Stimulated activated CD8-positive, alpha-beta memory T cell treated with anti-CD3 and anti-CD28 coated beads, Interleukin-7, amount 100 ng/mL, for 24 hours (primary cell): ENCODE measurements at places on chromosomes 12 and 14.

- no peak for DNase-seq
Measured at GRCh38 chr14:101400830-101401229, 160.5 kb upstream of the DIO3 start.

DNA sequence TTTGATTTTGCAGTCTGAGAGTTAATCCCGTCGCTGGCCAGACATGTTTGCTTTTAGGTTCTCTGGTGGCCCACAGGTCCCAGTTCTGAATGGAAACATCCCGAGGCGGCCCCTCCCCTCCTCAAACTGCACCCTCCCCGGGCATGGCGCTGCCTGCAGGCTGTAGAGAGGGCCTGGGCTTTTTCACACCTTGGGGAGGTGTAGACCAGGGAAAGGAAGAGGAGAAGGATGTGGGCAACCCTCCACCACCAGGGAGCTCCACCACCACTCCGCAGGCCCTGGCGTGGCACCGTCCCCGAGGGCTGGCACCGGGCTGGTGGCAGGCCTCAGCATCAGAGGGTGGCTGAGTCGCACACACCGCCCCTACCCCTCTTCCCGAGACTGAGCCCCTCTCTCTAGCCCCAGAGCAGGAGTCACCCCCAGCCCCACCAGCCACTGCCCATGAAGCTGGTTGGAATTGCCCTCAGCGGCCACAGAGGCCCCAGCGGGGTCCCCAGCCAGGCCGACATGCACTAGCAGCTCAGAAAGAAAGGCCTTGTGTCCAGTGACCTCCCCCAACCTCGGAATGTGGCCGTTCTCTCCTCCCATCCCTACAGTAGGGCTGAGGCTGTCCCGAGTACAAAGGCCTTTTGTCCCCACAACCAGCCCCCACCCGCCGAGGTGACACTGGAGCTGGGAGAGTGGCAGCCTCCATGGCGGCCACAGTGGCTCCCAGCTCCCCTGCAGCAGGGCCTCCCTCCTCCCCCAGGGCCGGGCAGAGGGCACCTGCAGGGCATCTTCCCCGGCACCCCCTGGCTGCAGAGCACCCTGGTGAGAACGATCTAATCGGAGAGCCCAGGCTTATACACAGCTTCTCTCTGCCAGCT is 23.5 kb upstream of the INF2 start:
- no peak for DNase-seq

DNA sequence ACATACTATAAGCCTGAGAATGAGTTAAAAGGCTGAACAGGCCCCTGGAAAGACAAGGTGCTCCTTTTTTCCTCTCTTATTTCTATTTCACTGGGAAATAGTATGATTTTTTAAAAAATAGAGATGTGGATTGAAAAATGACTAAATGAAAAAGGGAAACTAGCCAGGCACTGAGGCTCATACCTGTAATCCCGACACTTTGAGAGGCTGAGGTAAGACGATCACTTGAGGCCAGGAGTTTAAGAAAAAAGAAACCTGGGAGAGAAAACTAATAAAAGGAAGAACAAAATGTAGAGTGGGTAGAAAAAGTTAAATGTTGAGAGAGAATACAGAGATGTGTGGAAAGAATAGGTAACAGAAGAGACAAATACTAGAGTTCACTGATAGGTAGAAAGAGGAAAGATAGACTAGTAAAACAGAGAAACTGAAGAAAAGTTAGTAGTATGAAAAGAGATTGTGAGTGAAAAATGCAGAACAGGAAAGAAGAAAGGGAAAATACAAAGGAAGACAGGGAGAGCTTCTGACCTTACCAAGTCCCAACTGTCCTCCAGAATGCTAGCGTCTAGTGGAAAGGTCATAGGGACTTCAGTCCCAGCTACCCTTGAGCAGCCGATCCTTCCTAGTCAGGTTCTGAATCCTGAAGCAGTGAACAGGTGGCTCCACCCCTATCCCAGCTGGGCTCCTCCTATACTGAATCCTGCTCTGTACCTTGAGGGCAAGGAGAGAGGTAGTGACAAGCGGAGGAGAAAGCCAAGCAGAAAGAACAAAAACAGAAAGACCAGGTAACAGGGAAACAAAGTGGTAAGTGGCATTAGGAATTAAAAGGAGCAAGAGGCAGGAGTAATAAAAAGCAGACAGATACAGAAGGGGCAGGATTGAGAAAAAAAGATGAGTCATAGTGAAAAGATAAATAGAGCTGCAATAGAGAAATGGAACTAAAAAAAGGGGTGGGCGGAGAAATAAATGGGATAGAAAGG is 7.3 kb downstream of the TMEM116 start:
- DNase-seq = no peak

DNA sequence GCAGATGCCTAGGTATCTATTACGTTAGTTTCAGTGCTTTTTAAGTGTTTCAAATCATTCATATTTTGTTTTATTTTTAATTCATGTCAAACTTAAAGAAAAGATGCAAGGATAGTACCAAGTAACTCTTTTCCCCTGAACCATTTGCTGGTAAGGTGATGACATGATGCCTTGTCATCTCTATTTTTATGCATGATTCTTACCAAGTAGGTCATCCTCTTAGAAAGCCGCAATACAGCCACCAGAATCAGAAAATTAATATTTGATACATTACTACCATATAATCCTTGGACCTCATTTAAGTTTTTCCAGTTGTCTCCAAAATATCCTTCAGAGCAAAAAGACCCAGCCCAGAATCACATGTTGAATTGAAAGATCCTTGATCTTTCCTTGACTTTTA is 22.3 kb downstream of the ATP5MC2 start:
- DNase-seq = no peak

- DNase-seq = no peak
Measured at GRCh38 chr12:108438667-108439066, 76.4 kb upstream of the FICD start.

DNA sequence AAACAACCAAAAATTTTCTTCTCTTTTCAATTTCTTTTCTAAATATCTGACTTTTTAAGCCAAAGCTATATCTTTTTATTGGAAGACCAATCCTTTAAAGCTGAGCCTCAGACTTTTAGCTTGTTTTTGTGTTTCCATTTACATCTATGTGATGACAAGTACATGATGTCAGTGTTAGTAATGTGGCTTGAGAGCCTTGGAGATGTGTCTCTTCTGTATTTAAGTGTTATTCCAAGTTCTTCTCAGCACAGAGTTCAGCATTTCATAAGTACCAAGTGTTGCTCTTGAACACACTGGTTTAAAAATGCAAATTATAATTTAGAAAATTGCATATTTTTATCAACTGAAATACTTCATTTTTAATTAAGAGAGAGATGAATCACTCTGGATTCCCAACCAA is 948.9 kb upstream of the FLRT2 start:
- DNase-seq = no peak

DNA sequence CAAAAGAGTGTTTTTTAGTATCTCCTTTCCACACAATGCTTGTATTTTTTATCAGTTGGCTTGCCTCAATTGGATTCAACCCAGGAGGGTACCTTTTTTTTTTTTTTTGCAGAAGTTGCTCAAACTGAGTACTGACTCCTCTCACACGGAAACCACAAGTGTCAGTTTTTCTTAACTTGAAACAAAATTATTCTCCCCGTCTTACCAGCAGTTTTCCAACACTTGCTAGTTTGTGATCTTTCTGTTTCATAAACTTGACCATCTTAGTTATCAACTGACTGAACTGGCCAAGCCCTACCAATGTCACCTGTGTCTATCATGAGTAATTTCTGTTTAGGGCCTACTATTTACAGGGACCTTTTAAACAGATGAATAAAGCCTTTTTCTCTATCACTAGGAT is 34.1 kb upstream of the ITPR2 start:
- DNase-seq = no peak

- DNase-seq = no peak
Measured at GRCh38 chr14:68307790-68308168, 485.1 kb downstream of the ZFP36L1 start.

DNA sequence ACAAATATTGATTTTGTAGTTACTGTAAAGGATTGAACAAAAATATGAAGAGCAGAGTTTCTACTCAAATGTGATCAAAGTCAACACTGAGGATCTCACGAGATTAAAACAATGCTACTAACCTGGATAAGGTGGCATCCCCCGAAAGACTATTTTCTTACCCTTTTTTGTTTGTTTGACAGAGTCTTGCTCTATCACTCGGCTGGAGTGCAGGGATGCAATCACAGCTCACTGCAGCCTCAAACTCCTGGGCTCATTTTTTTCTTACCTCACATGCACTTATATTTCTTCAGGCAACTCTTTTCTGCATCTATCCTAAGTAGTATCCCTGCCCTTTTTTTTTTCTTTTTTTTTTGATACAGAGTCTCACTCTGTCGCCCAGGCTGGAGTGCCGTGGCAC is 109.2 kb downstream of the VEZT start:
- no peak for DNase-seq

- DNase-seq = no peak
Measured at GRCh38 chr14:49594347-49595091, 4.2 kb upstream of the LRR1 start.

DNA sequence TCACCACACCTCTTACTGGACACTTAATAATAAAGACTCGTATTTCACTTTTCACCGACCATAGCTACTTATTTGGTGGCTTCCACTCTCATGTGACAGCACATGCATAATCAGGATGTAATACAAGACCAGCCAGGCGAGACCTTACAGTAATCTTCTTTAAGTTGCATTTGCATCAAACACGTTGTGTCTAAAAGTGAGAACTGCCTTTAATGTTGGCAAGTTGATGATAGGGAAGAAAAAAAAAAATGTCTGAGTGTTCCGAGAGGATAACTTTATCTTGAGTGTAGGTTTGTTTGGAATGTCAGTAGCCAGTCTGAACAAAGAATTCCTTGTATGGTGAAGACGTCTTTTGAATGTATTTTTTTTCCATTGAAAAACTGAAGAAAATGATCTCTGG is 440.4 kb downstream of the ADAMTS20 start:
- DNase-seq = no peak

- no peak for DNase-seq
Measured at GRCh38 chr12:89632778-89633177, 75.9 kb downstream of the ATP2B1 start.

DNA sequence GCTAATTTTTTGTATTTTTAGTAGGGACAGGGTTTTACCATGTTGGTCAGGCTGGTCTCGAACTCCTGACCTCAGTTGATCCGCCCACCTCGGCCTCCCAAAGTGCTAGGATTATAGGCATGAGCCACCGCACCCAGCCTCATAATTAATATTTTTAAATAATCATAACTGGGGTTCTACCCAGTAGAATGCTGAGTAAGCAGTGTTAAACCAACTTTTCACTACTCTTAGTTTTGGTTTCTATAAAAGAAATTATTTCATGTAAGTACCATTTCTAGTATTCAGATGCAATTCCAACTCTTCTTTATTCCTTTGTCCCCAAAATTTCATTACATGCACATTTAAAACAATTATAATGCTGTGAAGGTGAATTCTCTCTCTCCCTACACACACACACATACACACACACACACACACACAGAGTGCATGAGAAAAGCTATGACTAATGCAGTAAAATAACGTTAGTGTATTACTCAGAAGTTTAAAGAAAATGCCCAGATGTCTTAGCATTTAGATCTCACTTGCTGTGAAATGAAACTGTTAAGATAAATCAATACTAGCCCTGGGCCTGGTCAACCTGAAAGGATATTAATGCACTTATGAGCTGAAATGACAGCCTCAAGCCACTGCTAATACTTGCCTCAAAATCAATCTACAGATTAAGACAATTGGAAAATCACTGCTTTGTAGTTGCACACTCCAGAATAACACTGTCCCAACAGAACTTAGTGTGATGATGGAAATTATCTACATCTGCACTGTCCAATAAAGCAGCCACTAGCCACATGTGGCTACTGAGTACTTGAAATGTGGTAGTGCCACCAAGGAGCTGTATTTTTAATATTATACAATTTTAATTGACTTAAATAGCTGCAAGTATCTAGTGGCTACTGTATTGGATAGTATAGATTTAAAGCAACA is 36.0 kb downstream of the PTPN21 start:
- no peak for DNase-seq

DNA sequence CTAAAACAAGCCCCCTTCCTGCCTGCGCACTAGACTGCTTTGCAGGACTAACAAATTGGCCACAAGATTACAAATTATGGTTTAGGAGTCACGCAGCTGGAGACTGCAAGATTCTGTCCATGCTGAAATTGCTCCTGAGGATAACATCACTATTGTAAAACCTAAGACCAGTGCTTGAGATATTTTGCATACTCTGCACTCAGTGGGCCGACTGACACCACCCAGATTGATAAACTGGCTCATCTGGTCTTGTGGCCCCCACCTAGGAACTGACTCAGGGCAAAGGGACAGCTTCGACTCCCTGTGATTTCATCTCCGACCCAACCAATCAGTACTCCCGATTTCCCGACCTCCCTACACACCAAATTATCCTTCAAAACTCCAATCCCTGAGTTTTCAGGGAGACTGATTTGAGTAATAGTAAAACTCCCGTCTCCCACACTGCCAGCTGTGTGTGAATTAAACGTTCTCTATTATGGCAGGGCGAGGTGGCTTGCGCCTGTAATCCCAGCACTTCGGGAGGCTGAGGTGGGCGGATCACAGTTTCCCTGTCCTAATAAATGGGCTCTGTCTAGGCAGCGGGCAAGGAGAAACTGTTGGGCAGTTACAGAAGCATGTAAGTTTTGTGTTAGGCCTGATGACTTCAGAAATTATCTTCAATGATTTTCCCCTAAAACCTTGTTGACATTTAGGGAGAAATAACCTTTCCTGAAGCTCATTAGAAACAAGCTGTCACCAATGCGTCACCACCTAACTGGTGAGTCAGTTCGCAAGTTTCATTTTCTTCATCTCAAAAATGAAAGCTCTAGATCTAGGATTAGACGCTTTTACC is 5.3 kb upstream of the UBC start:
- no peak for DNase-seq

GRCh38 chr12:46108721-46109120 is 118.3 kb upstream of the SCAF11 start:
- DNase-seq = no peak

DNA sequence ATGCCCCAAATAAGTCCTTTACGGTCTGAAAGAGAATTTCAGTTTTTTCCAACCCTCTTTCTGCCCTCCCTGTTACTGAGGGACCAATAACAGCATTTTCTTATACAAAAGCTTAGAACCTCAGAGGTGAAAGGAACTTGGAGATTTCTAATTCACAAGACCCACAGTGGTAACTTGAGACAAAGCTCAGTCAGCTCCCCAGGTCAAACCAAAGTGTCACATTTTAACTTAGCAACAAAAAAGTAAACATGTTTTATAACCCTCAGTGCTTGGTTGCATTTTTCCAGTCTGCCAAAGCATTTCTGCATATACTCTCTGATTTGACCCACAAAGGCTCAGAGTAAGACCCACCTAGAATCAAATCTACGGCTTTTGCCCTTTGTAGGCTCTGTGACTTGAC is 415.2 kb downstream of the VRK1 start:
- no peak for DNase-seq

GRCh38 chr14:103128631-103129300 is 5.5 kb downstream of the TNFAIP2 start:
- DNase-seq = no peak

GRCh38 chr12:101459642-101460346 is 15.3 kb upstream of the SPIC start:
- DNase-seq = no peak

- no peak for DNase-seq
Measured at GRCh38 chr14:93880021-93880820, 46.9 kb upstream of the FAM181A start.
